ENCODE measurements at places on chromosomes 16 and 17.

- no peak for DNase-seq
Observed at GRCh38 chr16:11547118-11547916, 39.4 kb downstream of the LITAF start.

- DNase-seq, result no peak
Observed at GRCh38 chr17:80105762-80106161, 4.4 kb downstream of the GAA start.

- DNase-seq, result no peak
Observed at GRCh38 chr17:49551221-49552069, 24.2 kb upstream of the NXPH3 start.

DNA sequence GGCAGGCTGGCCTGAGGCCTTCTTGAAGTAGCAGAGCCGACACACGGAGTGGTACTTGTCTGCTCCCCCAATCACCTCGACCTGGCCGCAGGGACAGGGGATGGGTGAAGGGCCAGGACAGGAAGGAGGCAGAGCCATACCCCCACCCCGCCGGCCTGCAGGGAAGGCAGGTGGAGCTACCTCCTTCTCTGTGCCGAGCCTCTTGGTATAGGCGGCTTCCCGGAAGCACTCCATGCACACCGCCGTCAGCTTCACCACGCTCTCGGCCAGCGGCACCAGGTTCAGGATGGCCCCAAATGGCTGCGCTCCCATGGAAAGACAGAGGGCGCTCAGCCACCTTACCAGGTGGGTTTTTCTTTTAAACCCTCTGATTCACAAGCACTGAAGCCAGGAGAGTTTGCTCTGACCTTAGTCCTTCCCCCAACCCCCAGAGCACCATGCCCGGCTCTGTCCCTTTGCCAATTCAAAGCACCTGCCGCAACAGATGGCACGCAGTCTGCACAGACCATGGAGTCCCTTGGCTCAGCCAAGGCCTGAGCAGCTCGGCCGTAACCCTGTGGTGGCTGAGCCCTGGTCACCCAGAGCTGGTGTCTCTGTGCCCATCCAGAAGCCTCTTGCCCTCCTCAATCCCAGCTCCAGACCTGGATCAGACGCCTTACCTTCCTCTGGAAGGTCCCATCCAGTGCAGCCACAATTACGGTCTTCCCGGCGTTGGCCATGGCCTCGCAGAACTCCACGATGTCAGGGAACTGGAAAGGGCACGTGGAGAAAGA, 6.7 kb downstream of the SYNGR2 start:
- no peak for DNase-seq

DNA sequence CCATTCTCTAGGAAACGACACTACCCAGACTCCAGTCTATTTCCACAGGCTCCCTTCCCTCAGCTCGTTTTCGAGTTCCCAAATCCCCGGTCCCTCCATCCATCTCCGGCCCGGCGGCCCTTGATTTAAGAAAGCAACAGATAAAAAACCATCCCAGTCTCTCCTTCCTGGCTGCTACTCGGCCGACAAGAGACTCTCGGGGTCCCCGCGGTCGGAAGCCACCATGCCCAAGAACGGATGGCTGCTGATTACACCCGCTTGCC, 182 bp downstream of the RPL26 start:
- DNase-seq, result no peak

GRCh38 chr16:49696414-49697101, 159.4 kb downstream of the ZNF423 start:
- DNase-seq, result no peak
